Jurkat, Clone E6-1 (cell line): ENCODE measurements at places on chromosomes 1 and 21.

GRCh38 chr1:111906816-111907215 lies 82.7 kb downstream of the KCND3 start:
- DNase-seq: no peak

GRCh38 chr1:27403065-27403726 lies 10.8 kb downstream of the GPR3 start:
- DNase-seq: peak; percentile 28

DNA sequence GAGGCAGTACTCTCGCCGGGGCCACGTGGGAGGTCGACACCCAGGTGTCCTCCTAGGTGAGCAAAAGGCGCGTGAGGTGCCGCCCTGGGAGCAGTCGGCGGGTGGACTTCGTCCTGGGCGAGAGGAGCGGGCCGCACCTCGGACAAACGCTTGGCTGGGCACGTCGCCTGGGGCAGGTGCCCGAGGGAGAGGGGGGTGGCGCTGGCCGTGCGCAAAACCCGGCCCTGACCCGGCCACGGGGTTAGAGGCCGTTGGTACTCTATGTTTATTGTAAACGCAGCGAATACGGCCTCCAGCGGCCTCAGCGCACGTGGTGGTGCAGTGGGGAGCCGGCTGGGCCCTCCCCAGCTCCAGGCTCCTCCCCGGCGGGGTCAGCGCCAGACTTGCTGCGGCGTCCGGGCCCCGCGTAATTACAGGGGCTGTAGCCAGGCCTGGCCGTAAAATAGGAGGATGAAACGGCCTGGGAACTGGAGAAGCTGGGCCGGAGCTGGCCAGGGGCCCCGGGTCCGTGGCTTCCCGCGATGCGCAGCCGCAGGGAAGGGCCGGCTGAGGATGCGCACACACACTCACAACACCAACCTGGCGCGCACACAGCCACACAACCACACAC lies 1.6 kb upstream of the EFNA1 start:
- no peak for DNase-seq

- DNase-seq: no peak
These were observed 12.9 kb upstream of the CD55 start for GRCh38 chr1:207308451-207309190.

DNA sequence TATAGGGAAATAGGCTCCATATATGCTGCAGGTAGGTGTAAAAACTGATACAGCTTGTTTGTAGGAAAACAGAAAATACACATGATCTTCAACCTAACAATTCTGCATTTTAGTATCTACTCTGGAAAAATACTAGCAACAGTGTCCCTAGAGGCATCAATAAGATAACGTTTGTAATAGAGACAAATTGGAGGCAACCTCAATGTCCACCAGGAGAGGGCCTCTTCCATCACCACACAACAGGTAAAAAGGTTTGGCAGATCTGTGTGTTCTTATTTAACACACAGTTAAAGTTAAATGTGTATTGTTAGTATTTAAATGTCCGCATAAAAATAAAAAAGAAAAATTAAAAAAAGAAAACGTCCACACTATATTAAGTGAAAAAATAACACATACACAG lies 5.4 kb downstream of the EIF2D start:
- DNase-seq: peak; percentile 53

DNA sequence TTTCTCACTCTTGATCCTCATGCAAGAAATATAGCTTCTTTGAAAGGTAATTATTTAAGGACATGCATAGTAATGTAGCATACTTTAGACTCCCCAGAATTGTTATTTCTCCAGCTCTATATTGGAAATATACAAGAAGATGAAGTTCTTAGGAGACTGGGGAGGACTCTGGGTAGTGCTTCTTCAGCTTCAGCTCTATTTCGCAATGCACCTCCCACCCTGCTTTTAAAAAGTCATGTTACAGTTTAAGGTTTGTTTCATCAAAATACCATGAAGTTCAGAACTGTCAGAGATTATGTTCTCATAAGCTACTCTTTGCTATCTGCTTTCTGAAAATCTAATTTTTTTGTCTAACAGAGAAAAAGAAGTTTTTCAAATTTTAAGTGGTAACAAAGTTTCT lies 586.2 kb upstream of the ADGRL4 start:
- no peak for DNase-seq

- no peak for DNase-seq
These were observed 538.1 kb upstream of the ZRANB2 start for GRCh38 chr1:71618766-71619530.

GRCh38 chr1:247338723-247339275 lies 7.1 kb upstream of the ZNF496 start:
- no peak for DNase-seq

GRCh38 chr1:175783126-175783722 lies 39.8 kb upstream of the TNR start:
- no peak for DNase-seq

- no peak for DNase-seq
These were observed 40.0 kb upstream of the CITED4 start for GRCh38 chr1:40901886-40902852.

DNA sequence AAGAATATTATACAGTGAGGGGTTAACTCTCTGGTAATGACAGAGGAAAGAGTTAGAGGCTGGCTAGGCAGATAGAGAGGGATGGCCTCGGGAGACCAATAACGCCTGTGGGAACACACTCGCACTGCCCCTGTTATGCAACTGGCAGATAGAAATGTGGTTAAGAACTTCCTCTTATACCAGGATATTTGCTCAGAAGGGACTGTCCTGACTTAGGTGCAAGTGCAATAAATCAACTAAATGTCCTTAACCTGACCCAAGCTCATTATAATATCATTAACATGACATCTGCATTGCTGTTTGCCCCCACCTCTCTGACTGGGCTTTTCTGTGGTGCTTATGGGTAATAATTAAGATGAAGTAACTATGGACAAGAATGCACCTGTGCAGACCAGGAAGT lies 1518.0 kb downstream of the NCAM2 start:
- no peak for DNase-seq

GRCh38 chr1:75276385-75276784 lies 142.2 kb downstream of the LHX8 start:
- no peak for DNase-seq

GRCh38 chr1:27220096-27220495 lies 14.3 kb upstream of the WDTC1 start:
- no peak for DNase-seq

GRCh38 chr1:81650776-81651175 lies 150.0 kb upstream of the ADGRL2 start:
- DNase-seq: no peak

- DNase-seq: no peak
These were observed 8.7 kb upstream of the SFPQ start for GRCh38 chr1:35201631-35202030.

DNA sequence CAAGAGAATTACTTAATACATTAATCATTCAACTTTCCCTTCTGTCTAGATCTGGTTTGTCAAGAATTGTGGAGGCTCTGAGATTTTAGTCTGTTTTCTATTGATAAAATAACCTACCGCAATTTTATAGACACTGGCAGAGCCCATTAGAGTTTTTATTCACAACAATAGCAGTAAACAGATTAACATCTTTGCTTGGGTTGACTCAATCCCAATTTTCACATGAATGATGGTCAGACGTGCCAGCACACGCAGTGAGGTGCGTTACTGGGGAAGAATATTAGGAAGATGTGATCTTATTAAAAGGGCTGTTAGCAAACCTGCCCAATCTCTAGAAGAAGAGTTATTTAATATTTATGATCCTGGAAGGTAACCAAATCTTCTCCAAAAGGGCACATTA lies 736.6 kb downstream of the MRPL39 start:
- DNase-seq: no peak

DNA sequence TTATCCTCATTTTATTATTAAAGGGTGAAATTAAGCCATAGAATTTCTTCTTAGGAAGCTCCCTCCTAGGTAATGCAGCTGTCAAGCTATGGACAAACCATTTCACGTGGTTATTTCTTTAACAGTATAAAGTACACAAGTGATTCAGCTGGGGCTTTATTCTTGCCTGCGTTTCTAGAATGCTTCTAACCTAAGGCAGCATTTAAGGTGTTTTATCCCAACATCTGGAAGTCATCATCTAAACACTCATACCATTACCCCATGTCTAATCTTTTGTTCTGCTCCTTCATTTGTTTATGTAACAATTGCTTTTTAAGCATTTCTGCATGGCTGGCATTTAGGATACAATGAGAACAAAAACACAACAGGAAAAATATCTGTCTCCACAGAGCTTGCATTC lies 829.2 kb upstream of the ADAMTS5 start:
- no peak for DNase-seq

- no peak for DNase-seq
These were observed 12.7 kb downstream of the UBE2J2 start for GRCh38 chr1:1260843-1261560.

DNA sequence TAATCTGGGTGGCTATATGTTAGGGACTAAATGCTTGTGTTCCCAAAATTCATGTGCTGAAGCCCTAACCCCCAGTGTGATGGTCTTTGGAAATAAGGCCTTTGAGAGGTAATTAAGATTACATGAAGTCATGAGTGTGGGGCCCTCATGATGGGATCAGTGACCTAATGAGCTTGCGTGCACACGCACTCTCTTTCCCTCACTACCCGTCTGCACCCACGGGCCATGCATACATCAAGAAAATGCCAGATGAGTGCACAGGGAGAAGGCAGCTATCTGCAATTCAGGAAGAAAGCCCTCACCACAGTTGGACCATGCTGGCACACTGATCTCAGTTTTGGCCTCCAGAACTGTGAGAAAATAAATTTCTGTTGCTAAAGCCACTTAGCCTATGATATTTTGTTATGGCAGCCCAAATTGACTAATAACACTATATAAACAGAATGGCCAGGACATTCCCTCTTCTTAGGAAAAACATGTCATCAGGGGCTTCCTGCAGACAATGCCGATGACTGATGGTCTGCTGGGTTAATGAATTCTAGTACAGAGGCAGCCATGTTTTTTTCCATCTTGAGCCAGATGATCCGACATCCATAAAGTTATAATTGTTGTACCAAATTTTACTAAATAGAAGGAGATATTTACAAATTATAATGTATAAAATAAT lies 18.1 kb upstream of the MYOG start:
- DNase-seq: no peak

GRCh38 chr1:112708489-112708888 lies 1.6 kb upstream of the RHOC start:
- no peak for DNase-seq

GRCh38 chr1:73784026-73784425 lies 413.9 kb downstream of the LRRIQ3 start:
- DNase-seq: no peak

- DNase-seq: no peak
These were observed 993 bp upstream of the PROK1 start for GRCh38 chr1:110449661-110450651.

DNA sequence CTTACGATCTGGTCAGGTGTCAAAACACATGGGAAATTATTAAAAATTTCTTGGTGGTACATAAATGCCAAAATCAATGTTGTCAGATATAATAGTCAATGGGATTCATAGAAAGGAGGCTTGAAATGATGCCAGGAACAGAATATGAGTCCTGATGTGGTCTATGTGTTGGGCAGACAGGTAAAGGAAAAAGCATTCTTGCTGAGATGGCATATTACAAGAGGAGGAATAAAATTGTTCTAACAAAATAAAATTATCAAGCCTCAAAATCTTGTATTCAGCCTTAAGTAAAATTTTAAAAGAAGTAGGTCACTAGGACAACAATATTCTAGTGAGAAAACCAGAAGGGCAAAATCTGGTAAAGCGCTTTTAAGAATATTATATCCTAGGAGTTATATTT lies 30.9 kb upstream of the EDEM3 start:
- DNase-seq: no peak

DNA sequence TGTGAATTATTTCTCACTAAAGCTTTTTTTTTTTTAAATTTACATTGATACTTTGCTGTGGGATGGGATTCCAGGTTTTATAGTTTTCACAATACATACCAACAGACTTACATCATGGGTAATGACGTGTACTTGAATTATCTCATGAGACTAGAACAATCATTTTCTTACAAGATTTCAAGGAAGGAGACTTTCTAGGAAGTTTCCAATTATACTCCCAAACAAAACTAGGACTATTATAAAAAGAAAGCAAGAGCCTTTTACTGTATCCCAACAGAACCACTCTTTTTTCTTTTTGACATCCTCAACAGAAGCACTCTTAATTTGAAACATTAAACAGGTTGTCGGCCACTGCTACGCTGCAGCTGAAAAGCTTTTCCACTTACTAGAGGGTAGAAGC lies 48.7 kb downstream of the TESK2 start:
- no peak for DNase-seq

DNA sequence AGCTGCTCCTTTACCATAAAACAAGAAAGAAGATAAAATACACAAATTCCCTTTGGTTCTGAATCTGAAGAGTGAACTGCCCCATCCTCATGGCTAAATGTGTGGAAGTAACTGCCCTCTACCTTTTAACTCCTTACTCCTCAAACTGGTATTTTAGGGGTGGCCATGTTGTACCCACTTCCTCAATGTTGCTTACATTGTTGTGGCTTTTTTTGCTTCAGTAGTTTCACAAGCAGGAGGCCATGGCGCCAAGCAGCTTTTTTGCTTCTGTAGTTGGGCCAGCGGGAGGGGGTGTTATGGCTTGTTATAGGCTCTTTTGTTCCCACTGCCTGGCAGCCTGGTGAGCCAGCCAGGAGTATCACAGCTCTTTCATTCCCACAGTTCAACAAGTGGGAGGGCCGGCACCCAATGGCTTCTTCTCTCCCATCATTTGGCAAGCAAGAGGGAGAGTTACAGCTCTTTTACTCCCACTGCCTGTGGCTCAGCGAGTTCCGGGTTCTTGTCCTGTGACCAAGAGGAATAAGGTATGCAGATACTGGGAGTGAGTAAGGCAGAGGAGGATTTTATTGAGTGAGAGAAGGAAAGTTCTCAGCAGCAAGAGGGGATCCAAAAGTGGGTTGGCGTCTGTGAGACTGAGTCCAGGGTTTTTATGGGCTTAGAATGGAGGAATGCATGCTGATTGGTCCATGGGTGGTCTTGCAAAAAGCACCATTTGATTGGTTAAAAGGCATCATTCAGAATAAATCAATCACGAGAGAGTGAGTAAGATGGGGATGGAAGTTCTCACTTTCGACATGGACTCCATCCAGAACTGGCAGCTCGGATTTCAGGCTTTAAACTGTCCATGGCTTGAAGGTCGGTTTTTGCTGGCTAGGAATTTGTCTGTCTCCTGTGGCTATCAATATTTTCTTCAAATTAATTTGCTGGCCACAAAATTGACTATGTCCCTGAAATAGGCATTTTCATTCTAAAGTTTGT lies 429.6 kb downstream of the HLX start:
- no peak for DNase-seq

- DNase-seq: no peak
These were observed 708 bp upstream of the ZNF362 start for GRCh38 chr1:33255347-33256220.
